Activated CD8-positive, alpha-beta T cell treated with anti-CD3 and anti-CD28 coated beads for 36 hours (primary cell): ENCODE measurements at places on chromosomes 7 and 10. TPM values are rescaled to one million over a fixed set of nuclear protein-coding genes. Genes with fewer than 3 reads are reported as not detected.

DNA sequence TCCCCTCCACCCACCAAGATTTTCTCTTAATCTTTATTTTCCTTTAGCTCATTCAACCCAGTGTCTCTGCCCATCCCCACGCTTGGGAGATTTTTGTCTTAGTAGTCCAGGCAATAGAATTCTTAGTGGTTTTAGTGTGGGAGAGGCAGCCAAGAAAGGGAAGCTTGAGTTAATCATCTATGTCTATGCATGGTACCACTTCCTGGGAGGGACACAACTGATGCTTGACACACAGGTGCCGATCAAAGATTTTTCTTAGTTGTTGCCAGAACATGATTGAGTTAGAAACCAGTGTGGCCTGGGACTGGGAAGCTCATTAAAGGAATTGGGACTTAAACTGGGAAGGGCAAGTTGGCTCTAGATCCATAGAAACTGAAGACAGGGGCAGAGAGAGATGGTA, 3.1 kb downstream of the STRA8 start:
- H3K4me1 ChIP-seq, result peaks cover 5% of the 10 kb centered on the region
- H3K27me3 ChIP-seq, result peaks cover 3% of the 10 kb centered on the region
- no peak overlapping the region for H3K27ac ChIP-seq
- no peak overlapping the region for H3K4me3 ChIP-seq
- DNase-seq, result no peak

DNA sequence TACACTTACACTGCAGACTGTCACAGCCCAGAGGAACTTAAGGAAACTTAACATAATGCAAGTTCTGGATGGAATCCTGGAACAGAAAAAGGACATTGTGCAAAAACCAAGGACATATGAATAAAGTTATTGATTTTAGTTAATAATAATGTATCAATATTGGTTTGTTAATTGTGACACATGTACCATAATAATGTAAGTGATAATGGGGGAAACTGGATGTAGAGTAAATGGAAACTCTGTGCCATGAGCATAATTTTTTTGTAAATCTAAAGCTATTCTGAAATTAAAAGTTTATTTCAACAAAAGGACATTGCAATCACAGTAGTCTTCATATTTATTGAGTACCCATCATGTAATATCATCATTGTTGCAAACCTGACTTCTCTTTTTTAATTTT, 107.2 kb downstream of the VTI1A start:
- DNase-seq, result no peak
- peaks cover 2% of the 10 kb centered on the region for H3K36me3 ChIP-seq
- no peaks in the 10 kb centered on the region for H3K27me3 ChIP-seq
- H3K27ac ChIP-seq, result no peak overlapping the region

- no peaks in the 10 kb centered on the region for H3K4me1 ChIP-seq
- DNase-seq, result no peak
- no peak overlapping the region for H3K4me3 ChIP-seq
- no peak overlapping the region for H3K27ac ChIP-seq
Observed at GRCh38 chr7:98565103-98565502, 52.0 kb upstream of the NPTX2 start.

GRCh38 chr10:48574322-48574796, 30.5 kb downstream of the ARHGAP22 start:
- no peak overlapping the region for H3K4me3 ChIP-seq
- H3K27ac ChIP-seq, result no peak overlapping the region
- no peaks in the 10 kb centered on the region for H3K36me3 ChIP-seq
- DNase-seq, result no peak

GRCh38 chr7:22697876-22698606, 29.0 kb upstream of the IL6 start:
- H3K27me3 ChIP-seq, result peaks cover 19% of the 10 kb centered on the region
- peak; percentile 54 for DNase-seq
- no peaks in the 10 kb centered on the region for H3K36me3 ChIP-seq

The RELN gene
- not detected for total RNA-seq

- peak overlapping the region; percentile 92 for H3K27ac ChIP-seq
- no peaks in the 10 kb centered on the region for H3K27me3 ChIP-seq
- H3K4me3 ChIP-seq, result peak overlapping the region; percentile 90
- peaks cover 28% of the 10 kb centered on the region for H3K4me1 ChIP-seq
- DNase-seq, result no peak
Observed at GRCh38 chr7:143901332-143901667, 676 bp downstream of the TCAF1 start.
